ENCODE measurements at places on chromosomes 4 and X. TPM values are rescaled to one million over a fixed set of nuclear protein-coding genes. Genes with fewer than 3 reads are reported as not detected.

DNA sequence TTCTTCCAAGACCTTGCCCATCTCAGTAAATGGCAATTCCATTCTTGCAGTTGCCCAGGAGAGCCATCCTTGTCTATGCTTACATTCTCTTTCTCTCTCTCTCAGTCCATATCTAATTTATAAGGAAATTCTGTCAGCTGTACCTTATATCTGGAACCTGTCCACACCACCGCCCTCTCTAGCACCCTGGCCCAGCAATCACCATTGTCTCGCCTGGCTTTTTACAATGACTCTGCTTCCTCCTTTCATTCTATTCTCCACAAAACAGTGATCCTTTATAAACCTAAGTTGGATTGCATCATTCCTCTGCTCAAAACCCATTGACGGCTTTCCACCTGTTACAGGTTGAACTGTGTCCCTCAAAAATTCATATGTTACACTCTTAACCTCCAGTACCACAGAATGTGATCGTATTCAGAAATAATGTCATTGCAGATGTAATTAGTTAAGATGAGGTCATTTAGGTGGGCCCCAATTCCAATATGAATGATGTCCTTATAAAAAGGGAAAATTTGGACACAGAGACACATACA lies 31.3 kb downstream of the APBB2 start:
- peaks cover under 1% of the 10 kb centered on the region for H3K4me1 ChIP-seq
- no peak for DNase-seq
- no peaks in the 10 kb centered on the region for H3K27me3 ChIP-seq
- no peak overlapping the region for H3K27ac ChIP-seq
- no peaks in the 10 kb centered on the region for H3K36me3 ChIP-seq
- H3K4me3 ChIP-seq, result no peak overlapping the region

DKK2 gene
- 0.34 TPM for total RNA-seq

- no peaks in the 10 kb centered on the region for H3K27me3 ChIP-seq
- H3K4me3 ChIP-seq, result no peak overlapping the region
- H3K36me3 ChIP-seq, result no peaks in the 10 kb centered on the region
- H3K27ac ChIP-seq, result no peak overlapping the region
- DNase-seq, result no peak
- H3K4me1 ChIP-seq, result no peaks in the 10 kb centered on the region
These were observed 41.9 kb upstream of the SLC4A4 start for GRCh38 chr4:71296945-71297344.

DNA sequence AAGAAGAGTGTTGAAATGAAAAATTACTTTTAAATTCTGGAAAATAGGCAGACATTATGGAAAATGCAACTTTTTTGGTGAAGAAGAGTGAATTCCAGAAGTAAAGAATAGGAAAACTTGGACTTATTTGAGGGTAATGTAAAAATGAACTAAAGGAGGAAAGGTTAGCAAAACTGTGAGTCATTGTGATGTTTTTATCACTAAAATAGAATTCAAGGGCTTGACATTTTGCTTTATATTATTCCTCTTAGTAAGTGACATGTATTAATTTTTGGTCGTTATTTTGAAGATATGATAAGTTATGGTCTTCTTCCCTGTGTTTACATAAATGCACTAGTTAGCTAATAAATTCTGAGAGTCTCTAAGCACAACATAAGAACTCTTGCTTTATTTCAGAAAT lies 390.9 kb downstream of the FAT4 start:
- no peak for DNase-seq
- no peaks in the 10 kb centered on the region for H3K4me1 ChIP-seq
- H3K4me3 ChIP-seq, result no peak overlapping the region
- H3K27ac ChIP-seq, result no peak overlapping the region

DNA sequence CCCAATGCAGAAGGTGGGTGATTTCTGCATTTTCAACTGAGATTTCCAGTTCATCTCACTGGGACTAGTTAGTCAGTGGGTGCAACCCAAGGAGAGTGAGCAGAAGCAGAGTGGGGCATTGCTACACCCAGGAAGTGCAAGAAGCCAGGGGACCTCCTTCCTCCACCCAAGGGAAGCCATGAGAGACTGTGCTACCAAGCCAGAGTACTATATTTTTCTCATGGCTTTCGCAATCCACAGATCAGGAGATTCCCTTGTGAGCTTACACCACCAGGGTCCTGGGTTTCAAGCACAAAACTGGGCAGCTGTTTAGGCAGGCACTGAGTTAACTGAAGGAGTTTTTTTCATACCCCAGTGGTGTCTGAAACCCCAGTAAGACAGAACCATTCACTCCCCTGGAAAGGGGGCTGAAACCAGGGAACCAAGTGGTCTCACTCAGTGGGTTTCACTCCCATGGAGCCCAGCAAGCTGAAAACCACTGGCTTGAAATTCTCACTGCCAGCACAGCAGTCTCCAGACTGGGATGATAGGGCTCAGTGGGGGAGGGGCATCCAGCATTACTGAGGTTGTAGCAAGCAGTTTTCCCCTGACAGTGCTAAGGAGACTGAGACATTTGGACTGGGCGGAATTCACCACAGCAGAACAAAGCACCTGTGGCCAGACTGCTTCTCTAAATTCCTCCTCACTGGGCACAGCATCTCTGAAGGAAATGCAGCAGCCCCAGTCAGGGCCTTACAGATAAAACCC lies 903.4 kb downstream of the TECRL start:
- no peaks in the 10 kb centered on the region for H3K36me3 ChIP-seq
- DNase-seq, result no peak
- H3K4me1 ChIP-seq, result no peaks in the 10 kb centered on the region
- H3K4me3 ChIP-seq, result no peak overlapping the region
- no peaks in the 10 kb centered on the region for H3K27me3 ChIP-seq

- no peak overlapping the region for H3K4me3 ChIP-seq
- no peaks in the 10 kb centered on the region for H3K36me3 ChIP-seq
- H3K27me3 ChIP-seq, result no peaks in the 10 kb centered on the region
- H3K27ac ChIP-seq, result no peak overlapping the region
- H3K4me1 ChIP-seq, result no peaks in the 10 kb centered on the region
These were observed 938.5 kb downstream of the FSTL5 start for GRCh38 chr4:161225327-161225726.

KLB gene
- total RNA-seq, result not detected

GRCh38 chr4:172104539-172104938 lies 291.3 kb downstream of the GALNTL6 start:
- no peaks in the 10 kb centered on the region for H3K4me1 ChIP-seq
- H3K27me3 ChIP-seq, result no peaks in the 10 kb centered on the region
- no peak overlapping the region for H3K27ac ChIP-seq
- no peaks in the 10 kb centered on the region for H3K36me3 ChIP-seq
- no peak for DNase-seq
- H3K4me3 ChIP-seq, result no peak overlapping the region

AFM gene
- not detected for total RNA-seq

GRCh38 chr4:55258152-55258865 lies 87.7 kb upstream of the SRD5A3 start:
- peaks cover 2% of the 10 kb centered on the region for H3K4me1 ChIP-seq
- H3K36me3 ChIP-seq, result no peaks in the 10 kb centered on the region
- no peak overlapping the region for H3K27ac ChIP-seq
- no peak for DNase-seq
- no peaks in the 10 kb centered on the region for H3K27me3 ChIP-seq

DNA sequence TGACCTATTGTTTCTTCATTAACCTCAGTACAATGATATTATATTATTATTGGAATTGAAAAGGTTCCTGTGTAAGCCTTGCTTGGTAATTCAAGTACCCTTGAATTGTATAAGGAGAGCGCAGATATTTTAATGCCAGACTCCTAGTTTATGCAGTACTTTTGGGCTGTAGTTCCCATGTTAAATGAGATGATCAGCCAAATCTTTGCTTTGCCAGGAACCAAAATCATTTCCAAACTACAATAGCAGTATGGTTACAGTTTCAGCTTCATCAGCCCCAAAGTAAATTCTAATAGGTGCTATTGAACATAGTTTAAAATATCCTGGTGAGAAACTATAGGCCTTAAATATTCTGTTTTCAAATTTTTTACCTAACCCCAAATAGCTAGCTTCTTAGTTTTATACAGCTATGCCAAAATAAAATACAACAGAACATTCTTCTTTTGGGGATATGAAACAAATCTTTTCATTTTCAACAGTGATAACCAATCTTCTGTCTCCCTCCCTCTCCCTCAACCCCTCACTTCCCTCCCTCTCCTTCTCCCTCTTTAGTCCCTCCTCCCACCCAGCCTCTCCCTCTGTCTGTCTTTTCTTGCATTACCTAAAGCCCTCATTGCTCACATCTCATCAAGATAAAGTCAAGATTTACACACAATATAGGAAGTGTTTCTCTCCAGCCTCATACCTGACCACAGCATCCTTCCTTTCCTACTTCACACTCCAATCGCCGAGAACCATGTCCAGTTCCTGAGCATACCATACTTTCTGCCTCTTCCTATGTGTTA lies 190.1 kb downstream of the SHROOM3 start:
- H3K4me1 ChIP-seq, result peaks cover 5% of the 10 kb centered on the region
- H3K36me3 ChIP-seq, result no peaks in the 10 kb centered on the region
- no peak overlapping the region for H3K27ac ChIP-seq
- DNase-seq, result no peak

DNA sequence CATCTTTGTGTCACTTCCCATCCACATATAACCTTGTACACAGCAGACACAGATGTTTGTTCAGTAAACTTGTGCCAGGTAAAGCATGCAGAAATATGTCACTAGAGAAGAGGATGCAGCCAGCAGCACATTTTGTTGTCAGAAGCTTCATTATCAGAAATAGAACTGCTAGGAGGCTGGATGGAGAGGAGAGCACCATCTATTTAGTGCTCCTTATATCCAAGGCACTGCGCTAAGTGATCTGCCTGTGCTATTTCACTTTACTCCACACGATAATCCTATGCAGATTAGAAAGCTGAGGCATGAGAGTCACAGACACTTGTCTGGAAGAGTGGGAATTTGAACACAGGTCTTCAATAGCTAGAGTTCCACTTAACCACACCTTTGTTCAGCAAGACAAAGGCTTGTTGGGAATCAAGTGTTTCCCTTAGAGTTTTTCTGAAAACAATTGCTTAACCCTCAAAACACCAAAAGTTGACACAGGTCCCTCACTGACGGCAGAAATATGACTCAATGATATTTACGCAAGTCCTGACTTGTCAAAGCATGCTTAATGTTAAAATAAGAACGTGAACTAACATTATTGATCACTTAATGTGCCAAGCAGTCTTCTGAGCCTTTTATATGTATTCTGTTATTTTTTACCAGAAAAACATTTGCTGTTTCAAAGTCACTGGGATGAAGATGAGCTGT lies 1.2 kb upstream of the QDPR start:
- H3K4me3 ChIP-seq, result no peak overlapping the region
- H3K27me3 ChIP-seq, result no peaks in the 10 kb centered on the region
- no peak for DNase-seq
- H3K36me3 ChIP-seq, result no peaks in the 10 kb centered on the region

CSAG1 gene
- total RNA-seq, result not detected

- no peak overlapping the region for H3K27ac ChIP-seq
- no peak overlapping the region for H3K4me3 ChIP-seq
- peaks cover 7% of the 10 kb centered on the region for H3K36me3 ChIP-seq
- H3K27me3 ChIP-seq, result no peaks in the 10 kb centered on the region
- H3K4me1 ChIP-seq, result no peaks in the 10 kb centered on the region
These were observed 25.1 kb upstream of the CLDN34 start for GRCh38 chrX:9942086-9942485.

DNA sequence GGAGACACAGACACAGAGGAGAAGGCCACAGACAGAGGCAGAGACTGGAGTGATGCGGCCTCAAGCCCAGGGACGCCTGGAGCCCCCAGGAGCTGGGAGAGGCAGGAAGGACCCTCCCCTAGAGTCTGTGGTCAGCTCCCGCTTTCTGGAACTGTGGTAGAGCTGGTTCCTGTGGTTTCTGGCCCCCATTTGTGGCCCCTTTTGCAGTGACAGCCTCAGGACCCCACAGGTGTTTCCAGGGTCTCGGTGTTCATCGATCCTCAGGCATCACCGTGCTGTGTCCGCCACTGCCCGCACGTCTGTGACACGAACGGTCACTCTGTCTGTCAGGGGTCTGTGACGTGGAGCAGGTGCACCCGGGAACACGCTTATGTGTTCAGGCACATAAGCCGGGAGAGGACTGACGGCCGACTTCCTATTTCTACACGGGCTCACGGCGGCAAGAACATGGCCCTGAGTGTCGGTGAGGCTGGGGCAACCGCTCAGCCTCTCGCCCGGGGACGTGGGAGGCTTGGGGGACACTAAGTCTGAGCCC lies 7.9 kb downstream of the GTPBP6 start:
- DNase-seq, result no peak
- no peak overlapping the region for H3K4me3 ChIP-seq
- H3K27ac ChIP-seq, result no peak overlapping the region
- no peaks in the 10 kb centered on the region for H3K4me1 ChIP-seq
- H3K36me3 ChIP-seq, result peaks cover 36% of the 10 kb centered on the region

ZNF732 gene
- 35.7 TPM for total RNA-seq

GRCh38 chrX:40156470-40157227 lies 58.9 kb upstream of the BCOR start:
- H3K4me1 ChIP-seq, result peaks cover 5% of the 10 kb centered on the region
- peak overlapping the region; percentile 70 for H3K4me3 ChIP-seq
- DNase-seq, result no peak
- H3K36me3 ChIP-seq, result no peaks in the 10 kb centered on the region
- peaks cover 2% of the 10 kb centered on the region for H3K27me3 ChIP-seq

LUZP4 gene
- 0.17 TPM for total RNA-seq

GPRASP3 gene
- total RNA-seq, result 19.8 TPM

GRCh38 chr4:73684097-73684496 lies 56.3 kb upstream of the CXCL8 start:
- no peak overlapping the region for H3K27ac ChIP-seq
- no peaks in the 10 kb centered on the region for H3K4me1 ChIP-seq
- H3K27me3 ChIP-seq, result no peaks in the 10 kb centered on the region
- no peaks in the 10 kb centered on the region for H3K36me3 ChIP-seq

- H3K4me1 ChIP-seq, result no peaks in the 10 kb centered on the region
- no peak for DNase-seq
- H3K4me3 ChIP-seq, result no peak overlapping the region
- no peak overlapping the region for H3K27ac ChIP-seq
- H3K27me3 ChIP-seq, result no peaks in the 10 kb centered on the region
These were observed 46.3 kb downstream of the ARHGEF9 start for GRCh38 chrX:63738696-63739095.

MND1 gene
- 26.2 TPM for total RNA-seq

- DNase-seq, result peak; percentile 73
- H3K27ac ChIP-seq, result no peak overlapping the region
- no peaks in the 10 kb centered on the region for H3K36me3 ChIP-seq
- peaks cover 20% of the 10 kb centered on the region for H3K27me3 ChIP-seq
These were observed 1.2 kb downstream of the CPEB2 start for GRCh38 chr4:15003401-15003890.

All from H1 (cell line).